CD4-positive, alpha-beta T cell treated with Interleukin-17A for 1 hour (primary cell): ENCODE measurements at places on chromosomes 3 and 15.
A peak's percentile ranks its signal among the peaks of the same experiment; 100 is the strongest.

GRCh38 chr3:39241561-39241960, 38.3 kb downstream of the CX3CR1 start:
- DNase-seq, result no peak

- DNase-seq, result no peak
These were observed 732.3 kb downstream of the TUSC7 start for GRCh38 chr3:117441851-117442250.

DNA sequence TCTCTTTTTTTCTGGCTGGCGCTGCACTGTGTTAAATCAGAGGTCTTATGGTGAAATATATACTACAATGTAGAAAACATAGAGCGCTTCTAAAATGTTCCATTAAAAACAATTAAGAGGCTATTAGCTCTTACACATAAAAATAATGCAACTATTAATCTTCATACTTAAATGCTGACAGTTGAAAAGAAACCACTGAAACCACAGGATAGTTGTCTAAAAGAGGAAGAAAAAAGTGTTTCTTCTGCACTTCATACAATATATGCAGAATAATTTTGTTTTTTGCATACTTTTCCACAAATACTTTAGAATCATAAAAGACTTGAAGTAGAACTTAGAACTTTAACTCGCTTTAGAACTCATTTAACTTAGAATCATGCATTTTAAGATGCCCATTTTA, 170.5 kb downstream of the PYDC2 start:
- DNase-seq, result no peak

DNA sequence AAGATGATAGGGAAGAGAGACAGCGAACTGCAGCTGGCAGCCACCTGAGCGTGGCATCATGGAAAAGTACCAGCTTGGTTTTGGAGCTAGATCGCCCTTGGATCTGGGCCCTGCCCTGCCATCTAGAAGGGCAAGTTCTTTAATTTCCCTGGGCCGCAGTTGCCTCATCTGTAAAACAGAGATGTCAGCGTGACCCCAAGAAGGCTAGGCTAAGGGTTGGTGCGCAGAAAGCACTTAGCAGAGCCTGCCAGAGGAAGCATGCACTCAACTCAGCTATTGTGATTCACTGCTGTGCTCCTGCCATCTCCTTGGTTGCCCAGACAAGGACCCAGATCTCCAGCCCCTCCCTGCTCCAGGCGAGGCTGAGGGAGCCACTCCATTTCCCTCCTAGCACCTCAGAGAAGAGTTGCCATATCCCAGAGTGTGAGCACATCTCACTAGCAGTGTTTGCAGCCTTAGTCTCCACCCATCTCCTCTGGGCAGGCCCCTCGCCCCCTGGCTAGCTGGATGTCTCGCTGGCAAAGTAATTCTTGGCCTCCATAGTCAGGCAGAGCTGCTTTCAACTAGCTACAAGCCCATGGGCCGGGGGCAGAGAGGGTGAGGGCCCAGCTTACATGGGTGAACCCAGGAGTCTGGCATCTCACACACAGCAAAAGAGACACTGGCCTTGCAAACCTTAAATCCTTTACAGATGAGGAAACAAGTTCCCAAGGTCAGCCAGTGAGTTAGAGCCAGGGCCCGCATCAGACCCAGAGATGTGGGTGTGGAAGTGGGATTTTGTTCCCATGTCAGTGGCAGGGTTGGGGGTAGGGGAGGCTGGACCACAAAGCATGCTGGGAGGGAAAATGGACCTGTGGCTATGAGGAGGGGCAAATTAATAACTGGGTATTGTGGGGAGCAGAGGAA, 280.7 kb upstream of the TLE3 start:
- no peak for DNase-seq

DNA sequence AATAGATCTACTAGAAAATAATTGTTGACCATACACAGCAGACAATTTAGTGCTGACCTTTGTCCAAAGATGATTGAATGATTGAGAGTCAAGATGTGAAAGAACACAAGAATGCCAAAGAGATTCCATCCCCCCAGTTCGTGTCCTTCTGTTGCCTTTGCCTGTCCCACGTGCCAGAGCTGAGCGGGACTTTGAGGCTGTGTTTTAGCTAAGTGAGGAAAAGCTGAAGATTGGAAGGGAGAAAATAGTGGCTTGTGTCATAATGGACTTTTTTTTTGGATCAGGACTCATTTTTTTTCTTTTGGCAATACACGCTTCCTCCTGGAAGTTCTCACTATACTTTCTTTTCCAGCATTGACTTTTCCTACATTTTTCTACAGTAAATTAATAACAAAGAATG, 206.6 kb upstream of the MDFIC2 start:
- no peak for DNase-seq

DNA sequence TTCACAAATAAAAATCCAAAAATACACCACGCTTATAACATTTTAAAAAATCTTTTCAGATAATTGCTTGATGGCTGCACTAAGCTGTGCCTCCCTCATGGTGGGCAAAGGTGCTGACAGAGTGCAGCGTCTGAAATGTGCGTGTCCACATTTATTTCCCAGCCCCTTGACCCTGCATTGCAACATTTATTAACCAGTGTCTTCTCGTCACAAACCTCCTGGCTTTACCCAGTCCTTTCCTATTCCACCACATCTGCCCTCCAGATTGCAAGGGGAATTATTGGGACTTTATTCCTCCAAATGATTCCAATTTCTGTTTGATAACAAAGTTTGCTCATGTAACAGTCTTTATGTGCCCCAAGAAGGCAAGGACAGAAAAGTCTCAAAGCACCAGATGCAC, 5.5 kb downstream of the RASGRP1 start:
- DNase-seq, result no peak

GRCh38 chr15:25385986-25386385, 52.8 kb downstream of the UBE3A start:
- DNase-seq, result no peak

- peak; percentile 18 for DNase-seq
These were observed 73.3 kb downstream of the SYNPR start for GRCh38 chr3:63351159-63352007.

GRCh38 chr3:106022913-106023312, 154.1 kb upstream of the CBLB start:
- no peak for DNase-seq

DNA sequence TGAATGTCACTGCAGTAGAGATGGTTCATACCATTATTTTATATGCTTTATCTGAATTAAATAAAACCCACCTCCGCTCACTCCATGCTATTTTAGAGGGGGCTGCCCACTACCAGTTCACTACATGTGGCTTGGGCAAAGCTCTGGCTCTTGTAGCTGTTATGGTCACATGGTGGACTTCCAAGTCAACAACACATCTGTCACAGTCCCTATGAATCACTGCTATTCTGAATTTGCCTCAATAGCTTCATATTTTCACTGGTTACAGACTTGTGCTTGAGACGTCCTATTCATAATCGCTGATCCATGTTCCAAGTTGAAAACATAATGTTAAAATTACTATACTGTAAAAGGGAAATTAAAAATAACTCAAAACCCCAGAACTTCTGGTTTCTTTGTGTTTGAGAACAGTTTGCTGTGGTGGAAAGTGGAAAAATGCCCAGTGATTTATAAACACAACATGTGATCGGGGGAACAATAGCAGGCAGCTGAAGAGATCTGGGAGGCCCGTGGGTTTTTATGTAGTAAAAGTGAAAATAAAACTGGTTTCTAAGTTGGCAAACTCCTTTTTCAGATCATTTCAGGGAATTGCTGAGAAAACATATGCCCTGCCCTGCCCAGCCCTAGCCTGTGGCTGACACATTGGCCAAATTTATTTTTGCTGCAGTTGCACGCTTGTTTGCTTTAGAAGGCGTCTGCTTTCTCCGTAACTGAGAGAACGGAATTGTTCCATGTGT, 128.8 kb upstream of the PRR23C start:
- no peak for DNase-seq

- no peak for DNase-seq
These were observed 15.9 kb upstream of the SPTSSB start for GRCh38 chr3:161386991-161387770.

DNA sequence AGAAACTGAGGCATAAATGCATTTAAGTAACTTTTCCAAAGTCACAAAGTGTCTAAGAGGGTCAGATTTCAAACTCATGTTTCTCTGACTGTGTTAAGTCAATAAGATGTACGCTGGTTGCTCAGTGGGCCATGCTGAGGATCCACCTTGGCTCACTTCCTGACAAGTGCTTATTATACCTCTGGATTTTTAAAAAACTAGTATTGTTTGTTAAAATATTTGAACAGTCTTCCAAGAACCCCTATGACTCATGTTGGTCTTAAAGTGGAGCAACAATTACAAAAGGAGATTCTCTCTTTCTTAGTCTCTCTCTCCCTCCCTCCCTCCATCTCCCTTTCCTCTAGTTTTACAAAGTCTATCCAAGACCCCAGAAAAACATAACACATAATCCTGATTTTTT, 1050.2 kb downstream of the AGBL1 start:
- no peak for DNase-seq

DNA sequence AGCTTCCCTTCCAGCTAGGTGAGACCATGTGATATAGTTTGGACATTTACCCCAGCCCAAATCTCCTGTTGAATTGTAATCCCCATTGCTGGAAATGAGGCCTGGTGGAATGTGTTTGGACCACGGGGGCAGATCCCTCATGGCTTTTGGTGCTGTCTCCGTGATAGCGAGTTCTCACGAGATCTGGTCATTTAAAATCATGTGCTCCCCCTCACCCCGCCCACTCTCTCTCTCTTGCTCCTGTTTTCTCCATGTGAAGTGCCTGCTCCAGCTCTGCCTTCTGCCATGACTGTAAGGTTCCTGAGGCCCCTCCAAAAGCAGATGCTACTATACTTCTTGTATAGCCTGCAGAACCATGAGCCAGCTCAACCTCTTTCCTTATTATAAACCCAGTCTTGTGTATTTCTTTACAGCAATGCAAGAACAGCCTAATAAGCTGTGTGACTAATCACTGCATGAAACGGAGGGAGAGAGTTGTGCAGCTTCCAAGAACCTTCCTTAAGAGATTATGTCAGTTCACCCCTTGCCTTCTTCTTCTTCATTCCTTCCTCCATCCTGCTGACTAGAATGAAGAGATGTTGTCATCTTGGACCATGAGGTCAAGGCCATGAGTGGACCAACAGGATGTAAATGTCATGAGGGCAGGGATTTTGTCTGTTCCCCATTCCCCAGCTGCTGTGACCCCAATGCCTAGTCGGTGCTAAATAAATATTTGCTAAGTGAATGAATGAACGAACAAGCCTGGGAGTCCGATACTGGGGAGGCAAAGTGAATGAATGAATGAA, 91.0 kb downstream of the CPN2 start:
- no peak for DNase-seq

DNA sequence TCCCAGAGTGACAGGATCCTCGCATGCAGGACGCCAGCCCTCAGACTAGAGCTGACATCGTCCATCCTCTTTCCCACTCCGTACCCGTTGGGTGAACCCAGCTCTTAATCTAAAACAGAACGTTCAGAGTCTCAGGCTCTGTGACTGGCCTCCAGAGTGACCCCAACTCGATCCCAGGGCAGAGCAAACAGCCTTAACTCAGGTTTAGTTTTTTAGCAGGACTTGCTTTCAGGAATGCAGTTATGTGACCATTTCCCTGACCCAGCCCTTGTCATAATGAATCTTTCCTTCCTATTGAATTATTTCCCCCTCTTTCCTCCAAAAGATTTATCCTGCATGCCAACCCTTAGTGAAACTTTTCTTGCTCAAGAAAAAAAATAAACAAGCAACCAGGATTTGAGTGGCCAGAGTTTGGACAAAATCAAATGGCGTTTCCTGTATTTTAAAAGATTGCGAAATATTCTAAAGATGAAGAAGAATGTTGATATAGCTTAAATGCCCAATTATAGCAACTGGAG, 47.8 kb upstream of the RARB start:
- DNase-seq, result no peak
